ENCODE measurements at places on chromosomes 1 and 21.
A peak's percentile ranks its signal among the peaks of the same experiment; 100 is the strongest.

- DNase-seq: no peak
Observed at GRCh38 chr1:23801338-23801748, 789 bp upstream of the GALE start.

DNA sequence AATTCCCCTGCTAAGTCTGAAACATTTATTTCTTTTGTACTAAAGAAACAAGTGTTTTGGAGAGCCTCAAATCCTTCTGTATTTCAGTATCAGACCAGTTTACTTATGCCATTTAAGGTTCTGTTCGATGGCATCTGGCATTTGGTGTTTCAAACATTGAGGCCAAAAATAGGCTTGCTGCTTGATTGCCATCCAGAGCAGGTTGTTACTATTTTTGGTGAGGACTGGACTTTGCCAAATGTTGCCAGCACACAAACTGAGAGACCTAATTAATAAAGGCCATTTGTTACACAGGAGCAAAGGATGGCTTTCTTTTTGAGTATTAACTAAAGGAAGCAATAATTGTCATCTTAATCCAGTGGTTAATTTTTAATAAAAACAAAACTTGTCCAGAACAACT, 26.2 kb downstream of the VPS45 start:
- DNase-seq: peak; percentile 21

GRCh38 chr1:158101927-158102326, 78.8 kb upstream of the CD1D start:
- DNase-seq: no peak

DNA sequence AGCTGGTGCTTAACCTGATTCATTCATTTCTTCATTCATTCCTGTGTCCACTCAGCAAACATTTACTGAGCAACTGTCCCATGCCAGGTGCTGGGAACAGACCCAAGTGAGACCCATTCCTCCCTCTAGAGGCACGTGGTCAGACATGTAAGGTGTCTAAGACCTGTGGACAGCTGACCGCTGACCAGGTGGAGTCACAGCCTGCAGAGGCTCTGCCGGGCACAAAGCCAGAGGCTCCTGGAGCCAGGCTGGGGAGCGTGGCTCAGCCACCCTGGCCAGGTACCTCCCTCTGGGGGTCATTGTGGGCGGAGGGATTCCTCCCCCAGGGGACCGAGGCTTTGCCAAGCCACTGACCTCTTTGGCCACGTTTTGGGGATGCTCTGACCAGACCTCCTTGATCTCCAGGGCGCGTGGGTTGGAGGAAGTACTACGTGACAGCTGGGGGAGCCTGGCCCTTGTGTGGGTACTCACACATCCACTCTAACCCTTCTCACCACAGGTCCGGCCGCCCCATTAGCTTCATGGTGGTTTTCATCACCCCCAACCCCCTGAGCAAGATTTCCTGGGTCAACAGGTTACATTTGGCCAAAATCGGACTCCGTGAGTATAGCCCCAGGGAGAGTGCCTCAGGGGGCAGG, 100.3 kb downstream of the ARHGEF10L start:
- no peak for DNase-seq

GRCh38 chr1:154616659-154617345, 8.8 kb upstream of the ADAR start:
- DNase-seq: no peak

DNA sequence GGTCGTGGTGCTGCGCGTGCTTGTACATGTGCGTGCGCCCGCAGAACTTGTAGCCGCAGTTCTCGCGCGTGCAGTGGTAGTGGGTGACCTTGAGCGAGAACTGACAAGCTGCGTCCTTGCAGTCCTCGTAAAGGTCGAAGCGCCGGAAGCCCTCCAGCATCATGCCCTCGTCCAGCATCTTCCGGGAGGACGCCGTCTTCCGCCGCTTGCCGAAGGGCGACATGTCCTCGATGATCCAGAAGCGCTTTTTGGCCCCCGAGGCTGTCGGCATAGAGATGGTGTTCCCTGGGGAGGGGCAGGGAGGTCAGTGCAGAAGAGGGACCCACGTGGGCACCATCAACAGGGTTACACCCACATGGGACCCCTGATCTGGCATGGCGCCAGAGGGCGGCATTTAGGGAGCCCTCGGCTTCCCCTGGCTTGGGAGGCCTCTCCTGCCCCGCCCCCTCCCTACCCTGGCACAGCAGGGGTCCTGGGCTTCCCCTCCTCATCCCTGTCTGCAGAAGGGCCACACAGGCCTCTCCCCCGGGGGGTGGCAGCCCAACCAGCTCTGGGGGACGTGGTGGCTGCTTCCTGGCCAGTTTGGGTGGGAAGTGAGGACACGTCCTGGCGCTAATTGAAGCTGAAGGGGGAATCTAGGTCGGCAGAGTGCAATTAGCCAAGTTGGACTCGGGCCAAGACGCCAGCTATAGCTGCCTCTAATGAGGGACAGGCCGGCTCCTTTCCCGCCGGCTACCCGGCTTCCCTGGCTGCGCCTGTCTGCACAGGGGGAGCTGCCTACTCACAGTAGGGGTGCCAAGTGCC, 156.5 kb downstream of the CASZ1 start:
- DNase-seq: peak; percentile 16

GRCh38 chr21:45301521-45302081, 13.9 kb upstream of the POFUT2 start:
- no peak for DNase-seq

DNA sequence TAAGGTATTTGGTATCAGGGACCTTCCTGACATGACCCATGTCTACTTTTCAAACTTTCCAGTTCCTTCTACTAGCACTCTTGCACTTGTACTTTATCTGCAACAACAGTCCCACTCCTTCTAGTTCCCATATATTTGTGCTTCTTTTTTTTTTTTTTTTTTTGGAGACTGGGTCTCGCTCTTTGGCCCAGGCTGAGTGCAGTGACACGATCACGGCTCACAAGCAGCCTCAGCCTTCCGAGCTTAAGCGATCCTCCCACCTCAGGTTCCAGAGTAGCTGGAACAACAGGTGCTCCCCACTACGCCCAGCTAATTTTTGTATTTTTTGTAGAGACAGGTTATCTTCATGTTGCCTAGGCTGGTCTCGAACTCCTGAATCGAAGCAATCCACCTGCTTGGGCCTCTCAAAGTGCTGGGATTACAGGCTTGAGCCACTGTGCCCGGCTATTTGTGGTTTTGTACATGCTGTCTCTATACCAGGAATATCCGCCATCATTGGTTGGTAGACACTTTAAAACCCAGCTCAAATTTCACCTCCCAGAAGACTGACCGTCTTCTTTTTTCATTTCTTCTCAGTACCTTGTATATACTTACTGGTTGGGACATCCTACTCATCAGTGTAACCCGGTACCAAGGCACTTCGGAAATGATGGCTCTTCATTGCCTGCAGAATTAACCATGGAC, 1.1 kb downstream of the ZMYM1 start:
- no peak for DNase-seq

DNA sequence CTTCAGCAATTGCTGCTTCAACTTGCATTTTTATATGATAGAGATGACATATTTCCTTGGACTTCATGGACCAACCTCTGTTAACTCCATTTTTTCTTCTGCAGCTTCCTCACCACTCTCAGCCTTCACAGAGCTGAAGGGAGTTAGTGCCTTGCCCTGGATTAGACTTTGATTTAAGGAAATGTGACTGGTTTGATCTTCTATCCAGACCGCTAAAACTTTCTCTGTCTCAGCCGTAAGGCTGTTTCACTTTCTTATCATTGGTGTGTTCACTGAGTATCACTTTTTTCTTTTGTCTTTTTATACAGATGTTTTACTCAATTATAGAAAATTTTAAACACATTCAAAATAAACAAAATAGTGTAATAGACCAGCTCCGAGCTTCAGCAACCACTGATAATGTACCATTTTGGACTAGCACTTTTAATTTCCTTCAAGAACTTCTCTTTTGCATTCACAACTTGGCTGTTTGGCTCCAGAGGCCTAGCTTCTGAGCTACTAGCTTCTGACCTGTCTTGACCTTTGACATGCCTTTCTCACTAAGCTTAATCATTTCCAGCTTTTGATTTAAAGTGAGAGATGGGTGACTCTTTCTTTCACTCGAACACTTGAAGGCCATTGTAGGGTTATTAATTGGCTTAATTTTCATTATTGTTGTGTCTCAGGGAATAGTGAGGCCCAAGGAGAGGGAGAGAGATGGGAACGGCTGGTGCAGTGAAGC, 9.3 kb downstream of the NEK7 start:
- no peak for DNase-seq

DNA sequence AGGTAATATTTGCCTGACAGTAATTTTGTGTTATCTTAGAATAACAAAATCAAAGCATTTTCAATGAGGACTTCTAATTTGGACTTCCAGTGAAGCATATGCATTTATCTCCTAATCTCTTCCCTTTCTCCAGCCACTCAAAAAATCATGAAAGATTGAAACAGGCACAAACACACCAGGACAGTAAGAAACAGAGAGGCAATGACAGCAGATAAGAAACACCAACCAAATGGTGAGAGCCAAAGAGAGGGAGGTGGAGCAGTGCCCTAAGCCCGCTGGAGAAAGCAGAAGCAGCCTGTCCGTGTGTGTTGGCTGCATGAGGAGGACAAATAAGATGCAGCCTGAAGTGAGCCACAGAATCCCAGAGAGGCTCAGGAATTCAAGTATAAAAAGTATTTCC, 39.0 kb downstream of the SLC44A3 start:
- DNase-seq: no peak

- DNase-seq: no peak
Observed at GRCh38 chr1:201883786-201884185, 4.9 kb upstream of the SHISA4 start.

GRCh38 chr1:220040028-220040596, 6.2 kb downstream of the EPRS1 start:
- no peak for DNase-seq

- DNase-seq: no peak
Observed at GRCh38 chr1:162568802-162569201, 7.3 kb downstream of the UAP1 start.

GRCh38 chr1:182193908-182194550, 132.5 kb upstream of the ZNF648 start:
- DNase-seq: no peak

DNA sequence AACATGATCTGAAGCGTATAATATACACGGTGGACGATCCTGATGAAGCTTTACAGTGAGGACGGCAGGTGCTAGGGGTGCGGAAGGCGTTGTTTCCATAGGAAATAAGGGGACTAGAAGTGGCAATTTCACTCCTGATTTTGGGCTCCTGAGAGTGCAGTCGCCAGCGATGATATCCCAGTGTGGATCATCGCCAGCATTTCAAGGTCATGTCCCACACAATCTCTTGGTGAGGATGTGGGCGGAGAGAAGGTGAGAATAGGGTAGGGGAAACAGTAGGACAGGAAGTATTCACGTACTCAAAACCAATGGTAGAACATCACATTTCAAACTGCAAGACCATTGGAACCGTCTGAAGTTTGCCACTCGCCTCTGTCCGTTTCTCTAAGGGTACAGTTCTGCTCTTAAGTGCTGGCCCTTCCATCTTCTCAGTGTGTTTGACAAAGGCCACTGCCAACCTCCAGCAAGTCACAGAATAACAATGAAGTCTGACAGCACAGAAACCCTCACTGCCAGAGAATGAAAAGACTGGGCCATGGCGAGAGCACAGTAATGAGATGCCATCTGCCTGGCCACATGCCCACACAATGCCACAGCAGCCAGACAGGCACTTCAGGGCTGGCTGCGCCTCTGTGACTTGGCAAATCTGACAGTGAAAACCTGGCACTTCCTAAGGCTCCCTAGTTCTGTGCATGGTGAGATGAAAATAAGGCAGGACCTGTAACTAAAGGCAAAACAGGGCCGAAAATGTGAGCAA, 27.9 kb downstream of the PCSK9 start:
- peak; percentile 96 for DNase-seq

DNA sequence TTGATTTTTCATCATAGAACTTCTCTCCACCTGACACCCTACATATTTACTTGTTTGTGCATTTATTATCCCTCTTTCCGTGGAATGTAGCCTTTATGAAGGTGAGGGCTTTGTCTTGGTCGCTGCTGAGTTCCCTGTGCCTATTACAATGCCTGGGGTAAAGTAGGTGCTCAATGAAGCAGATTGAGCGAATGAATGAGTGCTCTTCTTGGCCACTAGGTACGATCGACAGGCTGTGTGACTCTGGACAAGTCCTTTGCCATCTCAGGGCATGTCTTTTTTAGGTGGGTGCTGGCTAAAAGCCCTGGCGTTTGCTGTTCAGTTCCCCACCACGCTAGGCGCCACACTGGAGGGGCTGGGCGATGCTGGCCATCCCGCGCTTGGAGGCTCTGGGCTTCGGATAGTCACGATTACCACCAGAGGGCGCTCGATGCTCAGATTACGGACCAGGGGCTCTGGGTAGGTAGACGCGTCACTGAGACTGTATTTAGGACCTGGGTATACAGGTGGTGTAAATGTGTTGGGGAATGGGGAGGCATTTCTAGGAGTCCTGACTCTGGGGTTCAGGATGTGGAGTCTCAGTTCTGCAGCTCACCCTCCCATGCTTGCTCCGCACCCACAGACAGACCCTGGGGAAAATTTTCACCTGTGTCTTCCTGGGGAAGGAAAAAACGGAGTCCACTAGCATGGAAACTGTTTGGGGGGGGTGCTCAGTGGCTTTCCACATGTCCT, 71.0 kb upstream of the CSF3R start:
- DNase-seq: peak; percentile 51

DNA sequence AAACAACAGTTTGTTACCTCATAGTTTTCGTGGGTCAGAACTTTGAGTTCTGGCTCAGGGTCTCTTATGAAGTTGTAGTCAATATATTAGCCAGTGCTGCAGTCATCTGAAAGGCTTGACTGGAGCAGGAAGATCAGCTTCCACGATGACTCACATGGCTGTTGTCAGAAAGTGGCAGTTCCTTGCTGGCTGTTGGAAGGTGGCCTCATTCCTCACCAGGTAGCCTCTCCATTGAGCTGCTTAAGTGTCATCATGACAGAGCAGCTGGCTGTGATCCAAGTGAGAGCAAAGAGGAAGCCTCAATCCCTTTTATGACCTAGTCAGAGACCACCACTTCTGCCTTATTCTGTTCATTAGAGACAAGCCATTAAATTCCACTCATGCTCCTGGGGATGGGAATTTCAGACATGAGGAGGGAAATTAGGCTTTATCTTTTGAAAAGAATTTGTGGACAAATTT, 5.6 kb downstream of the OSBPL9 start:
- no peak for DNase-seq

- DNase-seq: no peak
Observed at GRCh38 chr1:23565776-23566175, 6.5 kb upstream of the ID3 start.

DNA sequence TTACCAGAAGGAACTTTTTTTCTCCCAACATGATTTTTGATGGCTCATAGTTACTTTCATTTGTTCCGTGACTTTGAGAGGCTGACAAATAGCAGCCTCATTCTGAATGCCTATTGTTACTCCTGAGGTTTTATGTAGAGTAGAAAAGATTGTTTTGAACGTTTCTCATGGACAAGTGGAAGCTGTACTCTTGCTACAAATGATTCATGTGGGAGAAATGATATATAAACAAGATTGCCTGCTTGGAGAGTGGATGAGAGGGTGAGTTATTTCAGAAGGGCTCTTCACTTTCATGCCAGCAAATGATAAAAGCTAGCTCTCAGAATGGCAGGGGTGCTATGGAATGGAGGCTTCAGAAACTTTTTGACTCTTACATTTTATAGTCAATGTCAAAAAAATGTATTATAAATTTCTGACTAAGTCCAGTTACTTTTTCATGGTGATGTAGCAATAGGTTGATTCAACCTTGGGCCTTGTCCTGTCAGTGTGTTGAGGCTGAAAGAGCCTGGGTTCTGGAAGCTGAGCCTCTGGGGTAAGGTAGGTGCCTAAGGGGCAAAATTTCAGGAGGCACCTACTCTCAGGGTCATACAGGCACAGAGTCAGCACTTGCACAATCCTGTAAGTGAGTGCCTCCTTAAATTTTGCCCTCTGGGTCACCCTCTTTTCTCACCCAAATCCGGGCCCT, 19.4 kb downstream of the JUN start:
- no peak for DNase-seq

GRCh38 chr21:14589855-14590563, 43.9 kb upstream of the SAMSN1 start:
- DNase-seq: no peak
